Putamen (tissue), 1 donor: ENCODE measurements at places on chromosomes 3 and 15.

DNA sequence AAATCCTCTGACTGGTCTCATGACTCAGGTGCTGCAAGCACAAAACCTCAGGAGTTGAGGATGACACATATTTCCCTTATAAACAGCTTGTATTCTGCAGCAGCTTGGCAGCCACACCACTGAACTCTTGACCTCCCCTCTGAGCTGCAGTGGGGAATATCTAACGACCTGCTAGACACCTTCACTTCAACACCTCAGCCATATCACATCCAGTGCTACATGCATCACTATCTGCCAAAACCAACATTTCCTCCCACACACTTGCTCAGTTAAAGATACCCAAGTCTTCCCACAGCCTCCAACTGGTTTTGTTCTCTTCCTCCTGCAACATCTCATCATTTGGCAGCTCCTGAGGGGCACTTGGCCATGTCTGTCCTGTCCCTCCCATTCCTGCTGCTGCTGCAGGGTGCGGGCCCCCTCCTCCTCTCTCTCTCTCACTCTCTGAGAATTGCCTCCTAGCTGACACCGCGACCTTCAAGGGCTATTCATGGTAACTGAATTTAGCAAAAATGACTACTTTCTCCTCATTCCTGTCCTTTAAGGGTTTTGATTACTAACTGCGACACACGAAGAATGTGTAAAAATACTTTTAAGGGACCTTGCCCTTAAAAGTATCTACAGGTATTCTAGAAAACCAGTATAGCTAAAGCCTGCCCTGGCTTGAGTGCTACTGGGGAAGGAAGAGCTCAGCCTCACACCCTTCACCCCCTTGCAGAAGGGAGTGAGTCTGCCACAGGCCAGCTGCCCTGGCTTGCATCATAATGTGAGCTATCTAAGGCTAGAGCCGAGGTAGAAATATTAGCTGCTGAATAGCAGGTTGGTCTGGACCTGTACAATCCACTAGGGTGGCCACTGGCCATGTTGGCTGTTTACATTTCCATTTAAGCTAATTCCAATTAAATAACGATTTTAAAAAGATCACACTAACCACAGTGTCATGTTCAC lies 5.0 kb upstream of the CCR9 start:
- no peak for DNase-seq

DNA sequence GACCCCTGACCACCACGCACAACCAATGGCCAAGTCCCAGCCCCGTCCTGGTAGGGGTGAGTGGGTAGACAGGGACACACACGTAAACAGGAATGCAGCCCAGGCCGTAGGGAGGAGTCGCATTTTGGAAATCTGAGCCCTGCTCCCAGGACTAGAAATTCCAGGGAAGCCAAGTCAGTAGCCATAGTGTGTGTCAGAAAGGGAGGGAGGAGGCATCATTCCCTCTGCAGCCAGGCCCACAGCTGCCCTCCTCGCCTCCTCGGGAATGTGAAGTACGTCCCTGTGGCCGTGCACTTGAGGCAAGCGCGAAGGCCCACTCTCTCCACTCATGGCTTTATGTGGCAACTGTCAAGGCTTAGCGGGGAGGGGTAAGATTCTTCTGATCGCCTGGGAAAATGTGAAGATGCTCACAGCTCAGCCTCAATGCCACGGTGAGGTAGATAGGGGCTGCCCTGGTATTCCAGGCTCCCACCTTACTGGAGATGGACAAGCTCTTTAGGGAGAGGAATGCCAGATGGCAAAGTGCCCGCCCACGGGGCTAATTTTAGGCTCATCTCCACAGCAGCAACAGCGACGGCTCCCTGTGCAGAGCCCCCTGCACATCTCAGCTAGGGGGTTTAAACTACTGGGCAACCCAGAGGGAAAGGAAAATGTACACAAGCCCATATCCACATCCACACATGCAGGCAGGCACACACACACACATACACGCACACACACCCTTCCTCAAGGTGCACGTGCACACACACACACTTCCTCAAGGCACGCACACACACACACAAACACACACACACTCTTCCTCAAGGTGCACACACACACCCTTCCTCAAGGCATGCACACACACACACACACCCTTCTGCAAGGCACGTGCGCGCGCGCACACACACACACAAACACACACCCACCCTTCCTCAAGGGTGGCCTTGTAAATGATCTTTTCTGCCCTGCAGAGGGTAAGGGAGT lies 65.5 kb downstream of the ADCY5 start:
- no peak for DNase-seq

GRCh38 chr3:41317718-41318117 lies 118.4 kb downstream of the CTNNB1 start:
- DNase-seq = no peak

DNA sequence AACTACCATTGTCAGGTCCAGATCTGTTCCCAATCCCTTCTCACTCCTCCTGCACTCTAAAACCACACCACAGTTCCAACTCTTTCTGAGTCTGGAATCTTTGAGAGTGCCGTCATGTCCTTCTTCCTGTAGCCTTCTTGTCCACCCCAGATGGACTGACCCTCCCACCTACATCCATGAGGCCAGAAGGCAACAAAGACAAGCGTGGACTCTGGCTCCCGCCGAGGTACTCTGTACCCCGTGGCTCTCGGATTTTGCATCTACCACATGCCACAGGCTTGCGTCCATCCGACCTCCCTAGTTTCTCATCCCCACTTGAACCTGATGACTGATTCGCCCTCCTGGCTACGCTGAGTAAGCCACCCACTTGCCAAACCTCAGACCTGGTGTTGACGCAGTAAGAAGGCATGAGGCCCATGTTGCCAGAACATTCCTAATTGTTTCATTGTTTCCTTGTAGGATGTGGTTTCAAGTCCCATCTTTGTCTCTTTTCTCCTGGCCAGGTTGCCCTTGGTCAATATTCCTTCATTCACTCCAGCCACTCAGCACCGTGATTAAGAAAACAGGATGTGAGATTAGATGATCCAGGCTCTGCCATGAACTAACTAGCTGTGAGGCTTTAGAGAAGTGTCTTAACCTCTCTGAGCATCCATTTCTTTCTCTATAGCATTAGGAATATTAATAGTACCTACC lies 1.1 kb upstream of the ZBTB38 start:
- DNase-seq = no peak

GRCh38 chr15:91892436-91892835 lies 38.9 kb downstream of the SLCO3A1 start:
- no peak for DNase-seq

- DNase-seq = no peak
These were observed 35.0 kb upstream of the CAPN7 start for GRCh38 chr3:15171096-15171495.

- no peak for DNase-seq
These were observed 30.8 kb downstream of the CLK3 start for GRCh38 chr15:74646480-74646879.

DNA sequence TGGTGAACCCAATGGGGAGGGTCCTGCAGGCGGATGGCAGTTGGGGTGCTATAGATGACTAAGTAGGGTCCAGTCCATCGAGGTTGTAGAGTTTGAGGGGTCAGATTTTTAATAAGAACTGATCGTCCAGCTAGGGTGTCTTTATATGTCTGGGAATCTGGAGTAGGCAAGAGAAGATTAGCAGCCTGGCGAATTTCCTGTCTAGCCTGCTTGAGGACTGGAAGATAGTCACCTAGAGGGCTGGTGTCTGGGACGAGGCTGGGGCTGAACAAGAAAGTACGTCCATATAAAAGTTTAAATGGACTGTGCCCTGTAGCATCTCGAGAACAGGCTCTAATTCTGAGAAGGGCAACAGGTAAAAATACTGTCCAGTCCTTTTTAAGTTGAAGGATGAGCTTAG lies 6.7 kb upstream of the IP6K2 start:
- DNase-seq = no peak

DNA sequence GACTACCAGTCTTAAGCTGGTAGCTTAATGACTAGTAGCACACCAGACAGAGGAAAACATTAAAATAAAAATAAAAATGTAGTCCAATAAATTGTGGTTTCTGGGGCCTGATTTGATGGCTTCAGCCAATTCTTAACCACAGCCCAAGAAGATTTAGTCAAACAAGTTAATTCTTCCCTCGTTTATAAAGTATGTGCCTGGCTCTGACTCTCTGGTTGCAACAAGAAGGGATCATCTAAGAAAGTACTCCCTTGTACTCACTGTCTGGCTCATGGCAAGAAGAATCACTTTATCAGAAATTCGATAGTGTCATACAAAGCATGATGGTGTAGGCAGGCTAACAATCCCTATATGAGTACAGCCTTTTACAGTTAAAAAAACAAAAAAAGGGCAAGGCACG lies 141.9 kb downstream of the P3H2 start:
- DNase-seq = no peak

DNA sequence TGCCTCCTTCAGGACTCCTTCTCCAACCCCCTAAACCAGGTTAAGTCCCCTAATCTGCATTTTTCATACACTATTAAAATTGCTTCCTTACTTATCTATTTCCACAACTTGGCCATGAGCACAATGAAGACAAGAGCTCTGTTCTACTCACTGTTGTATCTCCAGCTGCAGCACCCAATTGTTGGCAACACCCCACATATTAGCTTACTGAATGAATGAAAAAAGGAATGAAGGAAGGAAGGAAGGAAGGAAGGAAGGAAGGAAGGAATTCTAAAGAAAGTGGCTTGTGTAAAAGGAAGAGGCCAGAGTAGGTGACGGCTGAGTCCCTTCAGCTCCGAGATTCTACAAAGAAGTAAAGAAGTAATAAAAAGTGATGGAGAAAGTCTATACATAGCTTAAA lies 444.7 kb downstream of the ERC2 start:
- no peak for DNase-seq

GRCh38 chr3:66502245-66502874 lies 1.5 kb upstream of the LRIG1 start:
- no peak for DNase-seq

GRCh38 chr15:64389036-64389435 lies 1.4 kb downstream of the TRIP4 start:
- DNase-seq = no peak

- no peak for DNase-seq
These were observed 9.6 kb upstream of the MYZAP start for GRCh38 chr15:57582090-57582489.

DNA sequence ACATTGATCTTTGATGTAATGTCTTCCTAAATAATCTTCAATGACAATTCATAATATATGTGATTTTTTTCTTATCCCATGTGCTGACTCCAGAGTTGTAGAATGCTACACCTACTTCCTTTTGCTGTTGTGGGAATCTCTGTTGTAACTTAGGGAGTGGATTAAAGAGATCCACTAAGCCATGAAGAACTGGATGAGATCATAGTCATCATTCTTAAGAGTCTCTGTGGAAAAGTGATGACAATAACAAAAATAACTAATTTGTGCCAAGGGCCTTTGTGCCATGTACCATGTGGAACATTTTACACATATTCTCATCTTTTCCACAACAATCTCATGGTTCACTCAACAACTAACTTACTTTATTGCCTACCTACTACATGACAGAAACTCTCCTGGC lies 162.9 kb upstream of the PDZRN3 start:
- DNase-seq = no peak

GRCh38 chr3:193586526-193586925 lies 6.5 kb upstream of the OPA1 start:
- no peak for DNase-seq

GRCh38 chr3:149815321-149815720 lies 2.3 kb downstream of the RNF13 start:
- no peak for DNase-seq

DNA sequence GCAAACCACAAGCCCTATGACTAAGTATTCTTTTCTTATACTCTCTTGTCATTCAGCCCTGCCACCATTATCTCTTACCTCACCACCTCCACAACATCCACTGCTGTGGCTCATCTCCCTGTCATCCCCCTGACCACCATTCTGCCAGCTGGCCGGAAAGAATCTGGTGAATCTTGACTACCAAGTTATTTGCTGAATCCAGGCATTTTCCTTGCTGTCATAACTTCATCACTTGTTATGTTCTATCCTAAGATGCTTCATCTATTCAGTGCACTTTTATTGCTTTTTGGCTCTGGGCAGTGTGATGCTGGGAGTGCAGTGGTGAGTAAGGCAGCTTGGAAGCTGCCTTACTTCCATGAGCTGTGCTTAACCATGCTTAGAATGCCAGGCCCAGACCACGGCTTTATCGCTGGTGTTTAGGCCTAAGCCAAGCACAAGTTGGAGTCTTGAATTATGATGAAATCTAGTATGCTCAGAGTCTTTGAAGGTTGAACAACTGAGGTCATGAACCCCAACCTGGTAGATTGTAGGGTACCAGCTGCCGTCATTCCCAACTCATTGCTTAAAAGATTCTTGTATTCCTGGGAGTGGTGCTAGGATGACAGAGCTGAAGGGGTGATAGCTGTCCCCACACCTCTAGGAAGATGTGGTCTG lies 27.0 kb upstream of the APH1B start:
- no peak for DNase-seq

DNA sequence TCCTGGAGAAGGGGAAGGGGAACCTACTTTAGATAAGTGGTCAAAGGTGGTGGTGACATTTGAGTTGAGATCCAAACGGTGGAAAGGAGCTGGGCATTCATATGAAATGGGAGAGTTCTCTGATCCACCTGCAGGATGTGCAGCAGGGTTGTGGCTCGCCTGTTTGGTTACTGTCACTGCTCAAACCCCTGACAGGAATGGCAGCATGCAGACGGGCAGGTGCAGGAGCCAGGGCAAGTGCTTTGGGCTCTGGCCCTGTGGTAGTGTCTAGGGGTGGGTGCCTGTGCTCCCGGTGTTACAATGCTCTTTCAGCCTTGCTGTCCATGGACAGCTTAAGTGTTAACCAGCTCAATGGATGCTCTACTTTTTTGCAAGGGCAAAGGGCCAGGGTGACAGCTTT lies 18.5 kb downstream of the PAQR9 start:
- no peak for DNase-seq

- no peak for DNase-seq
These were observed 15.5 kb downstream of the SMARCC1 start for GRCh38 chr3:47766186-47766585.

DNA sequence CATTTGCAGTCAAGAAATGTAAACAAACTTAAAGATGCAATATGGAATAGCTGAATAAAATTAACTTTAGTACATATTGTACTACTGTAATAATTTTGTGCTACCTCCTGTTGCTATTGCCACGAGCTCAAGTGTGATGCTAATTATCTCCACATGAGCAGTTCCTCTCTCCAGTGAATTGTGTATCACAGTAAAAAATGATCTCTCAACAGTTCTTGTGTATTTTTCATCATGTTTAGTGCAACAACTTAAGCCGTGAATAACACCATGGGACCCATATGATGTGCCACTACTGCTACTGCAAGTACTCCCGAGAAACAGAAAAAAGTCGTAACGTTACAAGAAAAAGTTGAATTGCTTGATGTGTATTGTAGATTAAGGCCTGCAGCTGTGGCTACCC lies 12.4 kb downstream of the RIOX2 start:
- DNase-seq = no peak

DNA sequence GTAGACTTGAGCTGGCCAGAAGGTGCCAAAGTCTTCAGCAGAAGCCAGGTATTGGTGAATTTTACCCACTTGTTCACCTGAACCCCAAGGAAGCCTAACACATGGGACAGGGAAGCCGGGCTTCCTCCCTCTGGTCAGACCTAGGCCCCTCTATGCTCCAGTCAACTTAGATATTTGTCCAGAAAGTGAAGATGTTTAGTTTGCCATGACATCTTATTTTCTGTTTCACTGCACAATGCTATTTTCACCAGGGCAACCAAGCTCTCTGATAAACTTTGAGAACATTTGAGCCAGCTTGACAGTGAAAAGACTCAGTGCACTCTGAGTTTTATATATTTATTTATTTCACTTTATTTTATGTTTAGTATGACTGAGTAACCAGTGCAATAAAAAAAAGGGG lies 71.0 kb downstream of the SOX14 start:
- no peak for DNase-seq

GRCh38 chr3:60633644-60634043 lies 617.6 kb downstream of the FHIT start:
- DNase-seq = no peak

- DNase-seq = no peak
These were observed 53.8 kb upstream of the MRPS22 start for GRCh38 chr3:139289860-139290524.
